ENCODE measurements at places on chromosomes 2 and 18. TPM values are rescaled to one million over a fixed set of nuclear protein-coding genes. Genes with fewer than 3 reads are reported as not detected.

Gene MAB21L4
- total RNA-seq = not detected

Gene GALNT13
- 6.0 TPM for total RNA-seq

Gene RND3
- total RNA-seq = 100 TPM

Gene CCDC102B
- 10.4 TPM for total RNA-seq

Gene ICOS
- total RNA-seq = not detected

Gene DSG4
- total RNA-seq = not detected

Gene POTEC
- total RNA-seq = not detected

Gene CDH19
- total RNA-seq = 5.0 TPM

Gene NT5C1B
- not detected for total RNA-seq

Gene CD302
- total RNA-seq = 52.4 TPM

Gene C1QL2
- total RNA-seq = not detected

Gene DNAJC5G
- total RNA-seq = 1.0 TPM

Gene HOXD13
- not detected for total RNA-seq

Gene CYP26B1
- 5.1 TPM for total RNA-seq

DNA sequence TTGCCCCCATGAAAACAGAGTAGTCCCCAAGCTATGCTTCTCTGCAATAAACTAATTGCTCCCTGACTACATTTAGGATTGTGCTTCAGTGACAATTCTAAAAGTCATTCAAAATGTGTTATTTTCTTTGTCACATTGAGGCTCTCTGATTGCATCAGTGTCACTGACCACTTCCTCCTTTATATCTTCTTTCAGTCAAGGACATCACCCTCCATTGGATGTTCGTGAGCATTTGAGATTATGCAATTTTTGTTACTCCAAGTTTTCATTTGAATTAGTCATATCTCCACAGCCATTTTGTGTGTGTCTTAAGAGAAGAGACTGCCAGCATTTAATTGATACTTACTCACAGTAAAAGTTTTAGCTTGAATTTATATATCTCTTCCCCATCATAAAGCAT is 780.8 kb upstream of the GCFC2 start:
- no peak for DNase-seq

- DNase-seq = no peak
Measured at GRCh38 chr2:64992990-64993389, 3.8 kb downstream of the SLC1A4 start.

DNA sequence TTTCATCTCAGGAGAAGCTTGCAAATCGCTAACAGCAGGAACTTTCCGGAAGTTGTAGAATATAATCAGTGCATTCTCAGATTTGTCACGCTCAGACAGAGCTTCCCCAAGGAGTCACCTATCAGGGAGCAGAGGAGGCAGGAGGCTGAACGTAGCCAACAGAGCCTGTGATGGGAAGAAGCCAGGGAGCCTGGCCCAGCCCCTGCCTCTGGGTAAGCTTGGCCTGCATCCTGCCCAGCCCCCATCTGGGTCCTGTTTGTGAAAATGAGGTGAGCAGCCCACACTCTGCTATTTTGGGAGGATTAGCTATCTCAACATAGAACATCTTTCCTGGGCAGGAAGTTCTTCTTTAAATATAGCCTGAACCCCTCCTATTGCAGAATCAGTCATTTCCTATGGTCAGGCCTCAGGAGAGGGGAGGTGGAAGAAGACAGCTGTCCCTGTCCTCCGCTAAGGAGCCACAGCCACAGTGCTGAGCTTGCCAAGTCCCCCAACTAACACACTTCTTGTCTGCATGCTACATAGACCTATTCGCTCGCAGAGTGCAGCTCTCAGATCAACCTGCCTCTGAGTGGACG is 19.2 kb upstream of the PKDCC start:
- DNase-seq = no peak

GRCh38 chr18:48563027-48563426 is 24.2 kb downstream of the CTIF start:
- peak; percentile 31 for DNase-seq

GRCh38 chr2:105725388-105725787 is 19.3 kb upstream of the NCK2 start:
- DNase-seq = no peak

GRCh38 chr2:205902041-205902899 is 183.7 kb downstream of the INO80D start:
- DNase-seq = no peak

DNA sequence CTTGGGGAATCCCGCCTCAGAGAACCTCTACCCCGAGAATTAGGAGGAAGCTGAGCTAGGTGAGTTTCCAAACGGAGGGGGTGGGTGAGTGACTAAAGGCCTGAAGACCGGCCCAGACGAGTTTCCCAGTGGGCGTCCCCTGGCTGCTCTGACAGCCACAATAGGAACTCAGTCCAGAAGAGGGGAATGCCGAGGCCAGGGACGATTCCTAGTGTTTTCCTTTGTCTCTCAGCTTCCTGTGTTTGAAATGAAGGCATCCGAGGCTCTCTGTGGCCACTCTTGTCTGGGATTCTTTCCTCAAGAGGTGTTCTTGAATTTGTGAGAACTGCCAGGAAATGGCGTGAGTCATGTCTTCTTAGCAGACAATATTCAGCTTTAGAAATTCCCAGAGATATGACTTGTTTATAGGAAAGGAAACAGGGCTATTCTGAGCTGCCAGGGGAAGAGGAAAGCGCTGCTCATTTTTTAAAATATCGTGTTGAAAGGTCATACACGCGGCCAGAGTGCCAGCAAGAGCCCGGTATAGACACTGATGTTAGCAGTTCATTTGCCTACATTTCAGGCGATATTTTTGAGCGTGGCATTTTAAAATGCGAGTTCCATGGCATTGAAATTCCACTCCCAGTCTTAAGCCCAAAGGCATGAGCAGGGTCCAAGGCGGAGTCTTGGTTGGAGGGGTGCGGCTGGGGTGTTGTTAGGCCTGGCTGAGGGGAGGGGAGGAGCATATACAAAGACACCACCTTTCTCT is 169.1 kb upstream of the KLF7 start:
- DNase-seq = peak; percentile 93

DNA sequence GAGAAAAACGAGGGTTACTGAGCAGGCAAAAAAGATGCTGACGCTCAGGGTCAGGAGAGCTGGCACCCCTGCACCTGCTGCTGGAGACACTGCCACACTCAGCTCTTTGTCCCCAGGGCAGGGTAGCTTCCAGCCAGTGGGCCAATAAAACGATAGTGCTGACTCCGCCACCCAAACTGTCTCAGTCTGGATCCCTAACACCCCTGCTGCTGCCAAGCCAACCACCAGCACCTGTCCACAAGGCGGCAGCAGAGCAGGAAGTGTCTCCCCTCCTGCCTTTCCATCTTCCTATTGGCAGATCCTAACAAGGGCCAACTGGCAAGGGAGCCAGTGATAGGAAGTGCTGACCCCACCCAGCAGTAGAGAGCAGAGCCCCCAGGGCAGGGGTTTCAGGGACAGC is 531.5 kb upstream of the SALL3 start:
- DNase-seq = no peak

GRCh38 chr2:186422226-186422625 is 63.8 kb upstream of the ZC3H15 start:
- DNase-seq = peak; percentile 85

DNA sequence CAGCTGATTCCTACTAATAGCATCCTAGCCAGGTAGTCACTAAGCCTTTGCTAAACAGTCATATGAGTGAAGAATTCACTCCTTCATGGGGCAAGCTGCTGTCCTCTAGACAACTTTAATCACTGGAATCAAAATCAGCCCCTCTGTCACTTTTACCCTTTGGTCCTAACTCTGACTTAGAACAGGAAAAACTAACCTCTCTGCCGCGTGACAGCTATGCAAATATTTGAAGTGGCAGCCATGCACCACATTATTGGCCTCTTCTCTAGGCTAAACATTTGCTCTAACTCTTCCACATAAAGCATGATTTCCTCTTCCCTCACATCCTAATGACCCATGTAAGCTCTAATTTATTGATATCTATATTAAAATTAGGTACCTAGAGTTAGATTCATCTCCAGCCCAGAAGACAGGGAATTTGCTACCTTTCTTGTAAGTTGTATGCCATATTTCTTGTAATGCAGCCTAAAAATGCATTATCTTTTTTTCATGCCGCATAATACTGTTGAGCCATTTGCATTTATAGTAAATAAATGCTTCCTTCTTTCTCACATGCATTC is 12.8 kb upstream of the ONECUT2 start:
- no peak for DNase-seq

DNA sequence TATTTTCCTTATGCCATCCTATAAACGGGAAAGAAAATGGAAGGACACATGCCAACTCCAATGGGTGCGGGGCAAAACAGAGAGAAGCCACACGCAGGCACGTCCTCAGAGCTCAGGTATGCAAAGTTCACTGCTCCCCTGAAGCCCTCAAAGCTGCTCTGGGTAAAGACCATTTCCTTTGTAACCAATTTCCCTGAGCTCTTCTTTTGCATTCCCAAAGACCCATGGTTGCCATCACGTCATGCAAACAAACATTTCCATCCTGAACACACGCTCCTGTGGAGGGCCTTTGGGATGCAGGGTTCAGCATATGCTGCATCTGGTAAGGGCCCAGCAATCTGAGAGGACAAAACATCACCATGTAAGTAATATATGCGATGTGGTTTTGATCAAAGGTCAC is 69.4 kb downstream of the EMILIN2 start:
- DNase-seq = no peak

- no peak for DNase-seq
Measured at GRCh38 chr2:175743011-175743410, 259.1 kb downstream of the LNPK start.

DNA sequence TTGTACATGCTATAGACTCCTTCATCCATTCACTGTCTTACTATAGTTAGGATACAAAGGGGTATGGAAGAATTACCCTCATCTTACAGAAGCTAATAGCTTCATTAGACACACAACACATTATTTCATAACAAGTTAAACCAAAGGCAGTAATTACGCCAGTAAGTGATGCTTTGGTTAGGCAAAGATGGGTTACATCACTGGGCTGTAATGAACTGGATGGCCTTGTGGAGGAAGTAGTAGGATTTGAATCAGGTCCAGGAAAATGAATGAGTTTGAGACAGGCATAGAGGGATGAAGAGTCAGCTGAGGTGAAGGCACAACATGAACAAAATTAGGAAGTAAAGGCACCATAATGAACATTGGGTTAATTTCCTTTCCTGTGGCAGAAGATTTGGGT is 80.1 kb downstream of the SOCS6 start:
- no peak for DNase-seq

- no peak for DNase-seq
Measured at GRCh38 chr18:3655254-3656050, 205.5 kb downstream of the TGIF1 start.

DNA sequence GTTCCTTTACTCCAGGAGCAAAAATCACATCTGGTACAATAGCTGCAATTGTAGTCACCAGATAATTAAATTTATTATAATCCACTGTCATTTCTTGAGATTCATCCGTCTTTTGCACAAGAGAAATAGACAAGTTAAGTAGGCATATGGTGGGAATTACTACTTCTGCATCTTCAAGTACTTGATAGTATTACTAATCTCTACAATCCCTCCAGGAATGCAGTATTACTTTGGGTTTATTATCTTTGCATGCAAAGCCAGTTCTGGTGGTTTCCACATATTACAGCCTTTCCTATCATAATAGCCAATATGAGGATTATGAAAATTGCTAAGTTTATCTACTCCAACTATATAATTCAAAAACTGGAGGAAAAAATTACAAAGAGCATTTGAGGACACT is 254.1 kb downstream of the IKZF2 start:
- DNase-seq = no peak

- DNase-seq = no peak
Measured at GRCh38 chr2:96116424-96116878, at the start of gene ADRA2B. Gene ADRA2B, minus strand, starts transcription at chr2:96116571. Its CDS starts 422 bp downstream, at chr2:96116149.

DNA sequence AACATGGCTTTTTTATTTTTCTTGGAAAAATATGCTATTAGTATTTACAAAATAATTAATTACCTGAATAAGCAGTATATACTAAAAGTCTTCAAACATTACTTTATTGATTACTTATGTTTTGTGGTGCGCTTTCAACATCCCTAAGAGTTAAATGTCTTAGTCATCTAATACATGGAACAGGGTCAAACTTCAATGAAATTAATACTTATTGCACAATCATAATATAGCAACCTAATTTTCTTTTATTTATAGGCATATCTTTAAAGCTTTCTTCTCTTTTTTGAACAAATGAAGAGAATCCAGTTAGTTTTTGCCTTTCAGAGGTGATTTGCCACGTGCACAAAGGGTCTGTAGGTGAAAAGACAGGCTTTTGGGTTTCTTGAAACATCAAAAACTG is 6.0 kb downstream of the LRATD1 start:
- no peak for DNase-seq

DNA sequence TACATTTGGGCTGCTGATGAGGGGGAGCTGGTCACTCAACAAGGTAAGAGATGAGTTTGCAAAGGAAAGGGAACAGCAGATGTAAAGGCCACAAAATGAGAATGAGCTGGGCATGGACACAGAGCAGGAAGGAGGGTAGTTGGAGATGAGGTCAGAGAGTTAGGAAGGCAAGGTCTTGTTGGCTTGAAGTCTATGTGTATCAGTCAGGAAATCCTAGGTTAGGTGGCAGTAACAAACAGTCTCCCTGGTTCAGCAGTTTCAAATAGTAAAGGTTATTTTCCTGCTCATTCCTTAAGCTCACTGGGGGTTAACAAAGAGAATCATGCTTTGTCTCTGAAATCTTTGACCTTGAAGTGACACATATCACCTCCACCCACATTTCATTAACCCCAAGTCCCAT is 58.3 kb upstream of the ARL4C start:
- DNase-seq = no peak

GRCh38 chr2:201906777-201907562 is 100.6 kb downstream of the CDK15 start:
- no peak for DNase-seq

DNA sequence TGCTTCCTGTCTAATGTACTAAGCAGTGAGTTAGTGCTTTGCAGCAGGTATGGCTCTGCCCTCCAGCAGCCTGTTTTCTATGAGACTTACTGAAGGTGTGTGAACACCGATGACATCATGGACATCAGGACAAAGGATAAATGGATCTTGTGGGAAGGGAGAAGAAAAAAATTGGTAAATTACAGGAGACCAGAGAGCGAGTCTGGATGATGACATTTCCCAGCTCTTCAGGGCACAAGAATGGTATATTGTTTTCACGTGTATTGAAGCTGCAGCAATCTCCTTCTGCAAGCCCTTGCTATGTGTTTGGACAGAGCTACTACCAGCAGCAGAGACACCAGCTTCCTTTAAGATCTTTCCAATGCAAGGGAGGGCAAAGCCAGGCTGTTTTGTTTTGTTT is 47.2 kb downstream of the DCC start:
- no peak for DNase-seq

- no peak for DNase-seq
Measured at GRCh38 chr18:24161304-24161703, 22.4 kb downstream of the CABYR start.

DNA sequence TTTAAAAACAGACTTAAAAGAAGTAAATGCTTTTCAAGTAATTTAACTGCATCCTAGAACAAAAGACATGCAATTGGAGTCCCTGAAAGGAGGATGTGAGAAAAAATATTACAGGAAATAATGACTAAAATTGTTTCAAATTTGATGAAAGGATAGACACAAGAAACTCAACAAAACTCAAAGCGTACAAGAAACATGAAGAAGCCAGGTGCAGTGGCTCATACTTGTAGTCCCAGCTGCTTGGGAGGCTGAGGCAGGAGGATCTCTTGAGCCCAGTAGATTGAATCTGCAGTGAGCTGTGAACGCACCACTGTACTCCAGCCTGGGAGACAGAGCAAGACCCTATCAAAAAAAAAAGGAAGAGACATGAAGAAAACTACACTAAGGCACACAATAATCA is 118.1 kb upstream of the SLC39A10 start:
- no peak for DNase-seq

GRCh38 chr2:71191570-71191943 is 35.3 kb downstream of the PAIP2B start:
- DNase-seq = no peak
